ENCODE measurements at places on chromosomes 5 and 9.
A peak's percentile ranks its signal among the peaks of the same experiment; 100 is the strongest.

DNA sequence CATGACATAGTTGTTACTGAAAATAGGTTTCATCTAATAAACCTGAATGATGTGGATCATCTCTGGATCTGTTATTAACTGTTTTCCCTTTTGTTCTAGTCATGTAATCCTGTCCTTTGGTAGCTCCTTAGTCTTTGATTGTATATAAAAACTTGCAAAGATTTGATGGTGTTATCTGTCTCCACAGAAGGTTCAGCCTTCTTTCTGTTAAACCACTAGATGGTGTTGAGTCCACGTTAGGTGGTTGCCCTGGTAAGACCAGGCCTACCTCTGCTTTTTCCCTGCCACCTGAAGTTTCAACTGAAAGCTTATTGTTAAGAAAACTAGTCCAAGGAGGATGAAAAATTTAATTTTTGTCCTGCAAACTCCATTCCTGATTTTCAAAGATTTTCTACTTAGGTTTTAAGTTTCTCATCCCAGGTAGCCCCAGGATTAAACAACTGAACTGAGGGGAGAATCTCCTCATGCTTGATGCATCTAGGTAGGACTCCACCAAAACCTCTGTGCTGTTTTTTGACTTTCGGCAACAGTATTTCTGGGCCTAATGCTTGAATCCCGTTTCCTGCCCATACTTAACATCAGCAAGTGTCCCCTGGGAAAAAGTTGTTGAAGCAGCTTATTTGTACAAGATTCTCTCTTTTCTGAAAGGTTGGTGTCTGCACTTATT lies 68.5 kb downstream of the RICTOR start:
- ATAC-seq: peak; percentile 44

- ATAC-seq: no peak
Measured at GRCh38 chr9:11103525-11103924, 490.7 kb upstream of the PTPRD start.

- no peak for ATAC-seq
Measured at GRCh38 chr5:81393430-81393782, 528 bp downstream of the ACOT12 start.

DNA sequence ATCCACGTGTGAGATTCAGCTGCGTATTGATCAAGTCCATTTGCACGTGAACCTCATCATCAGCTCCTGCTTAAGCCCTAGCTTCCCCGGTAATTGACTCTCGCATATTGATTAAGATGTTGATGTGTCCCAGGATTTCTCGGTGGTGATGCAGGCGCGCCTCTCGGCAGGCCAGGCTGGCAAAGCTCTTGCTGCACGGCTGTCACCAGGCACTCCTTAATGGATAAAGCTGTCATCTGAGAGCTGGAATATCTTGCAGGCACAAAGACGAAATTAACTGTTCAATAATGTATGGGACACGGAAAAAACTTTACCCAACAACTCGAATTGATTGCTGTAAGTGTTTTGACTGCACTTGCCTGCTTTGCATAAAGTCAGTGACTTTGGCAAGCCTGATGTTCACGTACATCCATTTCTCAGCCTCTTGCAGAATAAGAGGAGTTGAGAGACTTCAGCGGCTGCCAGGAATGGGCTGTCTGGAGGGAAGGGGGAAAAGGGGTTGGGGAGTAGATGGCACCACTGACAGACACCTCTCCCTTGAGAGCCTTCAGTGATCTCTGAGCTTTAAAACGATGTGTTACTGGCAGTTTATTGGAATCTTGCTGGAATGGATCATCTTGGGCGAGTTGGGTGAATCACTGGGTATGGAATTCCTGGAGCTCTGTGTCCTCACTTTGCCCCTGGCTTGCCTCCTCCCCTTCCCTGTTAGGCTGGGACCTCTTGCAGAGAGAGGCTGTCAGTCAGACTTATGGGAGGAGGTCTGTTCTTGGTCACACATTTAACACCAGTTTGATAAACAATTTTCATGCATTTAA lies 650.3 kb downstream of the CCDC171 start:
- peak; percentile 97 for ATAC-seq

DNA sequence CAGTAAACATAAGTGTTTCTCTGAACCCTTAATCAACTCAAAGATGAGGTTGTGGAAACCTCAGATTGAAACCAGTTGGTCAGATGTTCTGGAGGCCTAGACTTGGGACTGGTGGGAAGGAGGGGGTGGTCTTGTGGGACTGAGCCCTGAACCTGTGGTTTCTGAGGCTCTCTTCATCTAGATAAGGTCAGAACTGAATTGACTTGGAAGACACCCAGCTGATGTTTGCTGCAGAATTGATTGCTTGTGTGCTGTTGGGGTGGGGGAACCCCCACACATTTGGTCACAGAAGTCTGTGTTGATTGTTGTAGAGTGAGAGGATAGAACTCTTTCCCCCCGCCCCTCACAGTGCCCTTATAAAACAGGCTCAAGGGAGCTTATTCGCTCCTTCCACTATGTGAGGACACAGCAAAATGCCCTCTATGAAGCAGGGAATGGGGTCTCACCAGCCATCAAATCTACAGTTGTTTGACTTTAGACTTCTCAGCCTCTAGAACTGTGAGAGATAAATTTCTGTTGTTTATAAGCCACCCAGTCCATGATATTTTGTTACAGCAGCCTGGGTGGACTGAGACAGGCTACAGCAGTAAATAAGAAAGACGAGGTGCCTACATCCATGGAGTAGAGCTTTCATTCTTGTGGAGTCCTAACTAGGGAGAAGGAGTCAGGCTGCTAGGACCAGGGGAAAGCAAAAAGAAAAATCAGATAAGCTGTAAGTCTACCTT lies 25.7 kb upstream of the UGCG start:
- no peak for ATAC-seq

Data from SK-N-SH treated with all-trans-retinoic acid at 6 μM for 48 hours (cell line).